ENCODE measurements at places on chromosomes 6 and 20.

- no peak for DNase-seq
These were observed 260.3 kb upstream of the SPTLC3 start for GRCh38 chr20:12748359-12748994.

DNA sequence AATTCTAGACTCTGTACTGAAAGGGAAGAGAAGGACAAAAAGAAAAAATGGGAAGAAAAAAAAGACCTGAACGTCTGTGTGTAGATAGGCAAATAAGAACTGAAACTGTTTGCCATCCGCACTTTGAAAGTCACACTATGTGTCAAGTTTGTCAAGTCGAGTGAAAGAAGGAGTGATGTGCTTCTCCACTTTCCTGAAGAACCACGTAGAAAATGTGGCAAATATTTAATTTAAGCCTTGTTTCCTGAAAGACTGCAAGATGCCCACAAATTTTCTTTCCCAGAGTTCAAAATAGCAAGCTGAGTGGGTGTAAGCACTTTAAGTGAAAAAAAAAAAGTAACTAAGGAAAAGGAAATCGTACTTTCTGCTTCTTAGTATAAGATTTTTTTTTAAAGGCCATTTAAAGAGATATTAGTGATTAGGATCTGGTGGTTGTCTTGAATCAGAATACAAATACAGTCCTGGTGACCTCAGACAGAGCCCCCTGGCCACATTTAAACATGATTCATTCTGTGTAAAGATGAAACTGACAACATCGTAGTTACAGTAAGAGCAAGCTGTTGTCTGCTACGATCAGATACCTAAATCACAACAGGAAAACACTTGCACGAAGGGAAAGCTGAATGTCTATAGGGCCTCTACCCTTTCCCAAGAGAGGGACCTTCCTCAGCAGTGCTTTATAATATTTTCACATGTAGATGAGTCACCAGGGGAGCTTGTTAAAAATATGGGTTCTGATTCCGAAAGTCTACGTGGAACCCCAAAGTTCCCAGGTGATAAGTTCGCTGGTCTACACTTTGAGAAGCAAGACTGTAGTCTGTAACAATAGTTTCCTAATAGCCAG is 102.3 kb downstream of the HIVEP2 start:
- no peak for DNase-seq

DNA sequence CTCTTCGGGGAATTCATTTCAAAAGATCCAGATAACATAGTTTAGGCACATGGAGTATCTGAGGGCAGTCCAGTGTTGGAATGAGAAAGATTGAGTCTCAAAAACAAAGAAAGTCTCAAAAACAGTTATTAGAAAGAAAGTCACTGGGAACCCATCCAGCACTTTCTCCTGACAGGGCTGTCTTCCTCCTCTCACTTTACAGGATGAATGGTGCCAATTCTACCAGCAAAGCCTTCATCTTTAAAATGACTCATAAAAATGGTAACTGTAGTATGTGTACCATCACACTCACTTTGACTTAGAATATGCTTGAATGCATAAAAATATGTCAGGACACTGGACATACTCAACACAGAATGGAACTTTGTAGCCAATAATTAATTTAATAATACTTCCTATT is 71.3 kb downstream of the SLC22A3 start:
- no peak for DNase-seq

GRCh38 chr6:147693181-147693580 is 184.7 kb downstream of the SAMD5 start:
- DNase-seq, result no peak

- DNase-seq, result no peak
These were observed 71.9 kb upstream of the MLN start for GRCh38 chr6:33875696-33876095.

GRCh38 chr6:169235286-169235685 is 18.4 kb downstream of the THBS2 start:
- no peak for DNase-seq

- DNase-seq, result peak; percentile 86
These were observed 3.3 kb downstream of the LRRC73 start for GRCh38 chr6:43506667-43507471.

DNA sequence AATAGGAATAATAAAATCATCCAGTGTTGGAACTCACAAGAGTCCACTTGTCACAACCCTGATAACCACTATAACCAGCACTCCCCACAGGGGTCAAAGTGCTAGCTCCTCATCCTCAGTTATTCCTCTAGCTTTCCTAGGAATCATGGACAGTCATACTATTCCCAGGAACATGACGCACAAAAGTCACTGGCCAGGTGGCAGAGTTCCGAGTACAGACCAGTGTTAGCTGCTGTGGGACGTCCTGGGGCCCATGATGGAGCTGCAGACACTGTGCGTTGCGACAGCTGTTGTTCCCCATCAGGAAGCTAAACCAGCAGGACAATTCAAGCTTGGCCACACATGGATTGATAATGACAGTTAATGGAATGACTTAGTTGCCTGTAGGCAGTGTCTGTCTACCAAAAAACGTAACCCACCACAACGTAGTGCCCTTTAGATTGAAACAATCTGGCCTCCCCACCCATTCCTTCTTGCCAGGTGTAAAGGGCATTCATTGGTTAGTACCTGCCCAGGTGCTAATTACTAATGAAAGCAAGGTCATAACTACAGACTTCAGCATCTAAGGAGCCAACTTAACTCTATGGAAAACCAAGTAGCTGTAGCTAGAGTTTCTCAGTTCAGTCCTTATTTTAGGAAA is 17.4 kb downstream of the EZR start:
- DNase-seq, result no peak

DNA sequence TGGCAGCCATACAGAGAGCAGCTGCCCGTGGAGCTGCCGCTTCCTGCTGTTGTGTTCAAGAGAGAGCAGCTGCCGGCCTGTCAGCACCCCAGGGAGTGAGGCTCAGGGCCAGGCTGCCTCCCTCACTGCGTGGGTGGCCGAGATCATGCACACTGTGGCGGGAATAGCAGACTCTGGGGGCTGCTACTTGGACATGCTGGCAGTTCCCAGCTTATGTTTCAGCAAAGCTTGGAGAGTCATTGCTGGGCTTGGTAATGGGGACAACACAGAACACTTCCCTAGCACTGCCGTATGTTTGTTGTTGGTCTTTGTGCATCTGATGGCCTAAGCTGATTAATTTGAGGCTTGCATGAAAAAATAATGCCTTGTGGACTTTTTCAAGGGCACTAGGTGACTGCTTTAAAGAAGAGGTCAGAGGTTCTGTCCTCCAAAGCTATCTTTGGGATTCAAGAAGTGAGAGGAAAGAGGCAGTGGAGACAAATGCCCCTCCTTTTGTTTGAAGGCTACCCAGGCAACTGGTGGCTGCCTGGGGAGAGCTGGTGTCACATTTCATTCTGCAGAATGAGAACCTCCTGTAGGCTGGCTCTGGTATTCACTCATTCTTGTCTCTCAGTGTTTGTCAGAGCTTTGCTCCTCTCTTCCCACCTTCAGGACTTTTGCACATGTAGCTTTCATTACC is 18.8 kb downstream of the MRAP2 start:
- DNase-seq, result no peak

- no peak for DNase-seq
These were observed 368.0 kb downstream of the TBC1D32 start for GRCh38 chr6:120966321-120966720.

GRCh38 chr6:55798571-55798970 is 76.8 kb downstream of the BMP5 start:
- no peak for DNase-seq

DNA sequence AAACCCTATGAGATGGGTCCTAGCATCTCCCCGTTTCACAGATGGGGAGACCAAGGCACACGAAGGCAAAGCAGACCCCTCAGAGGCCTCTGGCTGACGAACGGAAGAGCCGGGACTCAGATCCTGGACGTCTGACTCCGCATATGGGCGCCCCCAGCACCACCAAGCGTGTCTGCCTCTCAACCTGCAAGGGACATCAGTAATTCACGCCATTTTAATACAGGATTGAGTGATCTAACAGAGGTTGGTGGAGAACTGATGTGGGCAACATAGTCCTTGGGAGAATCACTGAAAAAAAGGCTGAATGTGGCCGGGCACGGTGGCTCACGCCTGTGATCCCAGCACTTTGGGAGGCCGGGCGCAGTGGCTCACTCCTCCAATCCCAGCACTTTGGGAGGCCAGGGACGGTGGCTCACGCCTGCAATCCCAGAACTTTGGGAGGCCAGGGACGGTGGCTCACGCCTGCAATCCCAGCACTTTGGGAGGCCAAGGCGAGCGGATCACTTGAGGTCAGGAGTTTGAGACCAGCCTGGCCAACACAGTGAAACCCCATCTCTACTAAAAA is 206.6 kb downstream of the DLL1 start:
- DNase-seq, result no peak

GRCh38 chr6:7166410-7167293 is 58.9 kb downstream of the RREB1 start:
- peak; percentile 88 for DNase-seq

DNA sequence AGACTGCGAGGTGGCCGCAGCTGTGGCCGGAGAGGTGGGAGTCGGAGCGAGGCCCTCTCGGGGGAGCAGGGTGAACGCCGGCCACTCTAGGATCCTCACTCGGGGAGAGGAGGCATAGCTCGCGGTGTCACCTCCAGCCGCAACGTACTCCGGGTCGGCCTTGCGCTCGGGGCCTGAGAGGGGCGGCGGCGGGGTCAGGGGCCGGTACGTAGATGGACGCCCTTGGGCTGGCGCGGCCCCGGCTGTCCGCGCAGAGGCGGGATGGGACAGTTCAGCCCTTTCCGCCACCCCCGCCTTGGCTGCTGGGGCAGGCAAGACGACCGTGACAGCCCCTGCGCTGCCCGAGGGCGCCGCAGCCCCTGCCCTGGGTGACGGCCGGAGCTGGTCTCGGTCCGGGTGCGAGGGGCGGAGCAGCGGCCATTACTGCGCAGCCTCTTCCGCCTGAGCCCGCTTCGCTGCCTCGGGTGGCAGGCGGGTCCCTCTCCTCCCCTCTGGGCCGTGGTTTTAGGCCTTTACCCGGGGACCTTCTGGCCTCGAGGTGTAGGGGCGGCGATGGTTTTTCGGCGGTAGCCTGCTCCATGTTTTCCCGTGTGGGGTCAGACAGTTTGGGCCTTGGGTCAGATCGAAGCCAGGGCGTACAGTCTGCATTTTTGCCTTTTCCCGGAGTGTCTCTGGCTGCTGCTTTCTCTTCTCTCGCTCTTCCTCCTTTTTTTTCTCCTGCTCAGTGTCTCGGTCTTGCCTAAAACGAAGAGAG is 405 bp downstream of the RNF146 start:
- peak; percentile 59 for DNase-seq

DNA sequence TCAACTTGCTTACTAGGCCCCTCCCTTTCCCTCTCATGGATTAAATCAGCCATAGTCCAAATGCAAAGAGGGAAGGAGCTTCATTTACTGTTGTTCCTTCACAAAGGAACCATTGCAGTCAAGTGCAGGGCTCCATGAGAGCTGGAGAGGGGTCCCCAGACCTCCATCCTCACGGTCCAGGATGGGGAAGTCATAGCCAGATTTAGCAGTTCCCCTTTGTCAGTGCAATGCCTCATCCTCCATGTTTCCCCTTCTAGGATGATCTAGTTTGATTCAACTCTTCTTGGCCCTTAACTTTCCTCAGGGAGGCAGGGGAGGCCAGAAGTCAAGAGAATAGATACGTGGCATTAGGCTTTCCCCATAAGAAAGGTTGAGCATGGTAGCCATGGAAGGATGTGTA is 66.5 kb upstream of the FUCA2 start:
- no peak for DNase-seq

GRCh38 chr6:37824170-37824569 is 4.6 kb downstream of the ZFAND3 start:
- no peak for DNase-seq

DNA sequence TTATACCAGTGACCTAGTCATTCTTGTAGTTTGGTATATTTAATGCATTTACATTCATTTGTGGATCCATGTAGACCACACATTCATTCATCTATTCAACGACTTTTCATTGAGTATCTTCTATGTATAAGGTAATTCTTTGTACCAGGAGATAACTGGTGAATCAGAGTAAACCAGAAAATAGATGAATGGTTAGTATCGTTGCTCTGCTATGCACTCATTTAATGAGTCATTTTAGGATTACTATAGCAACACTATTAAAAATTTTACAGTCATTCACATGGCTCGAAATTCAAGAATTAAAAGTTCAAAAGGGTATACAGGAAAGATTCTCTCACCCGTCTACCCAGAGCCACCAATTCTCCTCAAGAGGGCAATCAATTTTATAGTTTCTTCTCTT is 26.8 kb downstream of the DOK5 start:
- DNase-seq, result no peak

GRCh38 chr6:36978421-36979346 is 7.3 kb downstream of the MTCH1 start:
- DNase-seq, result peak; percentile 61

DNA sequence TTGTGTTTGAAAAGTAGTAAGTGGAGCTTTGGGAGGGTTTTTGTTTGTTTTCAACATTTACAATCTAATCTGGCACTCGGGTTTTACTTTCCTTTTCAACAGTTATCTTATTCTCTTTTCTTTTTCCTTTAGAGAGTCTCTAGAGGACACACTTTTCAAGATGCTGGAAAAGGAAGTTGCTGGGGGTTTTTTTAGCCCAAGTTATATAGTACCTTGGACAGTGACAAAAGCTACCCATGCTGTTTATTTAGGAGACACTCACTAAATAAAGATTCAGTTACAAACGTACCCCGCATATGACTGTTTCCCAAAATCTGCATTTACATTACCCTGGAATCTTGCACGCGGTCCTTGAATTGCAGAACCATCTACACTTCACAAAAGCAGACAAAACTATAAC is 78.8 kb downstream of the MAP7 start:
- DNase-seq, result no peak

DNA sequence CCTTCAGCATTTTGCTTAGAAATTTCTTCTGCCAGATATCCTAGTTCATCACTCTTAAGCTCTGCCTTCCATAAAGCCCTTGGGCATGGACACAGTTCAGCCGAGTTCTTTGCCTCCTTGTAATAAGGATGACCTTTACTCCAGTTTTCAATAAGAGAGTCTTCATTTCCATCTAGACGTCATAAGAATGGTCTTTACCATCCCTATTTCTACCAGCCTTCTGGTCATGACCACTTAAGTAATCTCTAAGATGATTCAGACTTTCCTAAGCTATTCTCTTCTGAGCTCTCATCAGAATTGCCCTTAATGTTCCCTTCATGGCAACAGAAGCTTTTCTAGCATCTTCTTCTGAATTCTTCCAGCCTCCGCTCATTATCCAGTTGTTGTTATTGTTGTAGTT is 126.1 kb downstream of the TFAP2C start:
- no peak for DNase-seq

DNA sequence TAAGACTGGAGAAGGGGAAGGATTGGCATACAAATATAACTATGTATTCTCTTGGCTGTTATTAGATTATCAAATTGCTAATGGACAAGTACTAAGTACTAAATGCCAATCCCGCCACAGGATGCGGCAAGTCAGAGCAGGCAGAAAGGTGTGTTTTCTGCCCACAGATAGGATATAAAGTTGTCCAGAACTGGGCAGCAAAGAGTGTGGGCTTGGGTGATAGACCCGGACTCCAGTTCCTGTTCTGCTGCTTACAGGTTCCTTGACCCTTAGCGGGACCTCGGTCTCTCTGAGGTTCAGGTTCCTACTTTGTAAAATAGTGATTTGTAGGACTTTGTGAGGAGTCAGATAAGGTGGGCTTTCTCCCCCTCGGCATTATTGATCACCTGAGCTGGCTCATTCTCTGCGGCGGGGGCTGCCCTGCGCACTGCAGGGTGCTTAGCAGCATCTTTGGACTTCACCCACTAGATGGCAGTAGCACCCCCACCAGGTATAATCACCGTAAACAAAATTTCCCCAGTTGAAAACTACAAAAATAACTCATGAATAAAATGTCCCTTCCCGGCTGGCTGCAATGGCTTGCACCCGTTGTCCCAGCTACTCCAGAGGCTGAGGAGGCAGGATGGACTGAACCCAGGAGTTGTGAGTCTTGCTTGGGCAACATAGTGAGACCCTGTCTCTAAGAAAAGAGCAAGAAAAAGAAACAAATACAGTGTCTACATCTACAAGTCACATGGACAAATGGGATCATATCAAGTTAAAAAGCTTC is 193.1 kb downstream of the DOK5 start:
- peak; percentile 8 for DNase-seq
